ENCODE measurements at places on chromosomes 2 and 18. TPM values are rescaled to one million over a fixed set of nuclear protein-coding genes. Genes with fewer than 3 reads are reported as not detected.

GRCh38 chr2:131724019-131724418, 196.3 kb downstream of the CCDC74A start:
- no peak for DNase-seq
- H3K27me3 ChIP-seq: no peaks in the 10 kb centered on the region
- no peak overlapping the region for H3K4me3 ChIP-seq

DNA sequence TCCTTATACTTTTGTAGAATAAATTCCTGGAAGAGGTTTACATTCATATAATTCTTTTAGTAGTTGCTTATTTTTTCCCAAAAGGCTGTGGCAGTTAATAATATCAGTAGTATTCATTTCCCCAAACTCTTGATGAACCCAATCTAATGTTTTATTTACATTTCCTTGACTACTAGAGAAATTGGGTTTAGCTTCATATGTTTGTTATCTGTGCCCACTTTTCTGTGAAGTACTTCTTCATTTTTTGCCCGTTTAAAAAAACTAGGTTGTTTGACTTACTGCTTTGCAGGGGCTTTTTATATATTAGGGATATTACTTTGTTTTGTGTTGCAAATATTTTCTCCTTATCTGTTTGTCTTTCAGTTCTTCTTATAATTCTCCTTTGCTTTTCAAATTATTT, 17.2 kb downstream of the RALB start:
- H3K4me1 ChIP-seq: peaks cover 40% of the 10 kb centered on the region
- peaks cover 50% of the 10 kb centered on the region for H3K36me3 ChIP-seq
- no peak overlapping the region for H3K27ac ChIP-seq
- no peak overlapping the region for H3K4me3 ChIP-seq
- no peak for DNase-seq
- no peaks in the 10 kb centered on the region for H3K27me3 ChIP-seq

- no peaks in the 10 kb centered on the region for H3K36me3 ChIP-seq
- no peaks in the 10 kb centered on the region for H3K27me3 ChIP-seq
- DNase-seq: no peak
- H3K4me1 ChIP-seq: no peaks in the 10 kb centered on the region
- no peak overlapping the region for H3K27ac ChIP-seq
Observed at GRCh38 chr2:226247289-226248275, 552.0 kb downstream of the IRS1 start.

Gene TCF23
- total RNA-seq: not detected

Gene DSG3
- total RNA-seq: not detected

Gene PSD4
- 394 TPM for total RNA-seq

Gene CYP27C1
- total RNA-seq: not detected

All from activated CD8-positive, alpha-beta T cell treated with anti-CD3 and anti-CD28 coated beads, Interleukin-2, amount 10 ng/mL, durations not matched to agents 7 days and 5 days (primary cell).